ENCODE measurements at places on chromosomes 2 and 18.

GRCh38 chr2:113041871-113042270, 10.8 kb downstream of the IL36B start:
- DNase-seq: no peak

DNA sequence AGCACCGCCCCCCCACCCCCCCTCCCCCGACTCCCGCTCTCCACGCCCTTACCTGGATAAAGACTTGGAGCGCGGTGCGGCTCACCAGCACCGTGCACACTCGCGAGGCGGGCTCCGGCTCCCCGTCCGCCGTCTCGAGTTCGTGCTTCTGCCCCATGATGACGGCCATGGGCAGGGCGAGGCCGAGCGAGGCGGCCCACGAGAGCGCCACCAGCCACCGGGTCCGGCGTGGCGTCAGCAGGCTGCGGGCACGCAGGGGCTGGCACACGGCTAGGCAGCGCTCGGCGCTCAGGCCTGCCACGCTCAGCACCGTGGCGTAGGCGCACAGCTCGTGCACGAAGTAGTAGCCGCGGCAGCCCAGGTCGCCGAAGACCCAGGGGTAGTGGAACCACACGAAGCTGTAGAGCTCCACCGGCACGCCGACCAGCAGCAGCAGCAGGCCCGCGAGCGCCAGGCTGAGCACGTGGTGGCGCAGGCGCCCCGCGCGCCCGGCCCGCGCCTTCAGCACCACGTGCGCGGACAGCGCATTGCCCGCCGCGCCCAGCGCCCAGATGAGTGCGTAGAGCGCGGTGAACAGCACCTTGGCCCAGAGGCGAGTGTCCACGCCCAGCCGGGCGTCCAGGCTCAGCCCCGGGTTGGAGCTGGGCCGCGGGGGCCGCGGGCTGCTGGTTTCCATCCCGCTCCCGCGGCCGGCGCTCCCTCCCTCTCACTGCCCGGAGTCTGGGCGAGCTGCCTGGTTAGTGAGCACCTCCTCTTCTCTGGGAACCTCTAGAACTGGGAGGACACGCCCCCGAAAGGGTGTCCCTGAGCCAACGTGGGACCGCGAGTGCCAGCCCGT, at the start of gene NTSR2:
NTSR2 (minus strand) TSS at position 742 of the 838 bp plus-strand sequence; CDS start at position 676, 66 bp downstream.
- no peak for DNase-seq

GRCh38 chr2:72139874-72140620, 7.6 kb downstream of the CYP26B1 start:
- no peak for DNase-seq

DNA sequence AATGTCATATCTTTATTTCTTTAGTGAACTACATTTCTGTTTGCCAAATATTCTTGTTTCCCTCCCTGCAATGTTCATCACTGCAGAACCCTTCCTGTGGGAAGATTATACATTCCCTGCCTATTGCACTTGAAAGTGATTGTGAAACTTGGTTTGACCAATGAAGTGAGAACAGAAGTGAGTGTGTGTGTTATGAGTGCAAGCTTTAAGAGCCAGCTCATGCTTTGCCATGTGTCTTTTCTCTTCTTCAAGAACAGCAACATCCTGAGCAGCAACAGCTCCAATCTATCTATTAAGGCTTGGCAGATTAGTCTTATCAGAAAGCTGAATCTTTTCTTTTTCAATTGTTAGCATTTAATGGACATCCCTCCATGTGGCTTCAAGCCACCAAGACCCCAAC, 42.0 kb upstream of the UBE2E3 start:
- no peak for DNase-seq

GRCh38 chr2:175468431-175469098, 287.1 kb upstream of the ATP5MC3 start:
- DNase-seq: peak; percentile 10

DNA sequence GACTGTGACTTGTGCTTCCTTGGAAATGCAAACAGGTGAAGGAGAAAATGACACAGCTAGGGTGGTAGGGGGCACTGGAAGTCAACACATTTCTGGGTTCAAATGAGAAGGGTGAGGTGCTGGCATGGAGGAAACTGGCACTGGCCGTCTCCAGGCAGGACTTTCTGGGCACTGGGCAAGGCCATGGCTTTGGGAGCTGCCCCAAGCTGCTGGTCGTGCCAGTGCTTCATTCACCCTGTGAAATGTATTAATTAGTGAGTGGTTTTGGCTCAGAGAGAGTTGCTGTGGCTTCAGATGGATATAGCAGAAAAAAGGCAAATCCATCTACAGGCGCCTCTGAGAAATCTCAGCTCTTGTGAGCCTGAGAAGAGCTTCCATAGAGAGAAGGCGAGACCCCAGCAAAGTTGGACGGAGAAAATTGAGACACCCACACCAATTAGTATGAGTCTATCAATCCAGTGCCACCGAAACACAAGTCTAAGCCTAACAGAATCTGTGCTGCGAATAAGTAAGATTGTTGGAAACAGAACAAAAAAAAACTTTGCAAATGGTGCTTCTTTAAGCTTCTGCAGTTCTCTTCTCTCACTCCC, 202.1 kb upstream of the TNP1 start:
- no peak for DNase-seq

GRCh38 chr2:82591718-82592117, 1867.4 kb downstream of the SUCLG1 start:
- no peak for DNase-seq

DNA sequence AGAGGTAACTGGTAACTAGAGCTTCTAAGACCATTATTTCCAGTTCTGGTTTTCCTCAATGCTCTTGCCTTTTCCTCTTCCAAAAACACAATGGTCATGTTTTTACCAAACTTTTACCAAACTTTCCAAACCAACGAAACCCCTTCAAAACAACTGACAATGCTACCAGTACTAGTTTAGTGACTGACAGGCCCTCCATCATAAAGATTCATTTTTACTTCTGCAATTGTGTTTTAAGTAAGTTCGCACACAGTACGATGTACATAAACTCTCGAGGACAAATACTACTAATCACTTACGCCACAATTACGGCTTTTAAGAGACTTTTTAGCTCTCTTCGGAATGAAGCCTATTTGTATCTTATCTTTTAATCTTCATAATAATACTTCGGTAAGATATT, 900 bp downstream of the C18orf32 start:
- DNase-seq: no peak

Measured in NCI-H187 (cell line).